Activated naive CD4-positive, alpha-beta T cell (primary cell): ENCODE measurements at places on chromosomes 6 and 20.

DNA sequence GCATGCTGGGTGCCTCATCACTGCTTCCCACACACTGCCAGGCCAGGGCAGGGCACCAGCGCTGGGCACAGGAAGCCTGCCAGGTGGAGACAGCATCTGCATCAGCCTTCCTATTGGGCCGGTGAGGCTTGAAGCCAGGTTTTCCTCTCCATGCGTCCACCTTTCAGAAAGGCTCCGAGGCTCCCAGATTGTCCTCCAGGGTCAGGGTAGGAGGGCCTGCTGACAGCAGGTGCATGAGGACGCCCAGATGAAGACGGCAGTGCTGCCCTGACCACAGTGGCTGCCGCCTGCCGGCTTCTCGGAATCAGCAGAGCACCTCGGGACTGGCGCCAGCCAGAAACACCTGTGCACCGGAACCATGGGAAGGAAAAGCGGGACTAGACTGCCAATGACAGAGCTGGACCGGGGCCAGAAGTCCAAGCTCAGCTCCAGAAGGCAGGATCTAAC, 170.5 kb upstream of the CST7 start:
- no peak for DNase-seq

DNA sequence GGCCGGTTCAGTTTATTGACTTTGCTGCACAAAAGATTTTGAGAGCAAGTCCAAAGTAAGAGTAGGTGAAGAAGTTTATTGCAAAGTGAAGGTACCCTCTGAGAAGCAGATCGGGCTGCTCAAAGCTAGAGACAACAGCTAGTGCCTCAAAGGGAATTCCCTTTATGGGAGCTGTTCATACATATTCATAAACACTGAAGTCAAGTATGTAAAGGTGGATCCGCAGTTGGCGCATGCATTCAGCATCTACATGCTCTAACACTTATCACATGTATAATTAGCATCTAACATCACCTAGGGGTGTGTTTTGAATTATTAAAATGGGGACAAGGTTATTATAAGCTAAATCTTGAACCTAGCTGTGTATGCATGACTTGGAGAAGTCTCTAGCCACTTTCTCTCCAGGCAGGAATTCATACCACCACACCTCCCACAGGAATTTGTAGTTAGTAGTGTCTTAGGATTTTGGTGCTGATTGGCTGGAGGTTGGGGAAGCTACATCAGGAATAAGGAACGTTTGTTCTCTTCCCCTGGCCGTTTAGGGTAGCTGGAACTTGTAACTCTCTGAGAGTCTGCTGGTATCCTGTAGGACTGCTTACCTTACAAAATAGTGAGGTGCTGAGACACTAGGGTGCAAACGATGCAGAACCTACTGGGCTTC, 1633.9 kb downstream of the GRIK2 start:
- DNase-seq, result no peak

DNA sequence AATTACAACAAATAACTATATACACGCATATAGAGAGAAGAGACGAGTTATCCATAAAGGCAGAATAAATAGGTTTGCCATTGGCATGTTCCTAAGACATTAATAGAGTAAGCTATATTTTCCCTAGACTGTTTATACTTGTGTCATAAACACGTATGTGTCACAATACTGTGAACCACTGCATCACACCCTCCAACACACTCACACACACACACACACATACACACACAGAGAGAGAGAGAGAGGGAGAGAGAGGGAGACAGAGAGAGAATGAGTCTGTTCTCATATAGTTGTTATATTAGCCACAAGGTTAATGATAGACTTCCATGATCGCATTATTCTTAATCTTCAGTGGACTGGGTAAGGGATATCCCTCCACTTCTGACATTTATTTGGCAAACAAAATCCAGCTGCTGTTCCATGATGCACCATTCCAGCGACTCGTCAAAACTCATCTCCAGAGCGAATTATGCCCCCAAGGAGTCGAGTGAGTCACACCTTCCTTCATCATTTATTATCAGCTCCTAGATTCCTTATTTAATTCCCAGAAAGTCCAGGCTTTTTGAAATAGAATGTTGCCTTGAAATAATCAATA, 82.8 kb upstream of the HIVEP1 start:
- DNase-seq, result no peak

- no peak for DNase-seq
These were observed 52.1 kb downstream of the CBLN4 start for GRCh38 chr20:55953201-55953600.

DNA sequence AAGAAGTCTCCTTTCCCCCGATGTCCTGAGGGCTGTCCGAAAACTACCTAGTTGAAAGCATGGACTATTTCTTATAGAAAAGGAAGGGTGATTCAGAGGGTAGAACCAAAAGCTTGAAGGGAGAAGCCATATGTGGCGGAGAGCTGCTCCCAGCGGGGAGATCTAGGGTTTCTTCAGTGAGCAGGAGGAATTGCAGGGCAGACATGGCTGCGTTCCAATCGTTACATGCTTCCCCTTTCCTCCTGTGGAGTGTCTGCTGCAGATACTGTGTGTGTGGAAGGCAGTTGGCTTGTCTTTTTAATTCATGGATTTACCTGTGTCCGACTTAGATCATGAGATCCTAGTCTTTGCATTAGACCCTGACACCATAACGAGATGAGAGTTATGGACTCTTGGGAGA, 799.5 kb downstream of the QKI start:
- DNase-seq, result no peak

- DNase-seq, result no peak
These were observed 849 bp upstream of the BMP7 start for GRCh38 chr20:57267158-57267821.

DNA sequence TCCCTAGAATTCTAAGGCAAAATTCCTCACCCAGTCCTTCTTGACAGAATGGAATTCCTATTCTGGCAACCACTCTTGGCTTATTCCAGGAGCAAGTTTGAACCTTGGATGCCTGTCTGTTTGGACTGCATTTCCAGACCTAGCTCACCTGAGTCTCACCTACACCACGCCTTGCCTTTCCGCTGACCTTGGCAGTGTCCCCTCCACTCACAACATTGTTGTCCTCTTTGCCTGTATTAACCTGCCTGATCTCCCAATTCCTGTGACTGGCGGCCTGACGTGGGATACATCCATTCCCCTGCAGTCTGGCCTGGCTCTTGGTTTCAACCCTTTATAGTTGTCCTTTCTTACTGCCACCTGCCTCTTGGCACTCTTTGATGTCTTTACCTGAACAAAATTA, 281.4 kb upstream of the SOX4 start:
- no peak for DNase-seq

DNA sequence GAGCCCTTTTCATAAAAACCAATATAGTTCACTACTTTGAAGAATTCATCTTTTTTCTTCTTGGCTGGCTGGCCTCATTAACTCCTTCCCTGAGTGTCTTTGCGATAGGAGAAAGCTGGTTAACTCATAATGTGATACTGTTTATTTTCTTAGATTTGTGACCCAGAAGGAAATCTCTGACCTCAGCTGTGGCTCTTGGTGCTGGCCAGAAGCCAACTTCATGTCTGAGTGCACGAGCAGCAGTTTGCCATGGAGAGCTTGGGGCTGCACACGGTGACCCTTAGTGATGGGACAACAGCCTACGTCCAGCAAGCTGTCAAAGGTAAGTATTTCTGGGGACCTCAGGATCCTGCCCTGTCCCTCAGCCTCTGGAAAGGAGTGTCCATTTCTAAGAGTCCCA, 16.7 kb upstream of the DEF6 start:
- no peak for DNase-seq

DNA sequence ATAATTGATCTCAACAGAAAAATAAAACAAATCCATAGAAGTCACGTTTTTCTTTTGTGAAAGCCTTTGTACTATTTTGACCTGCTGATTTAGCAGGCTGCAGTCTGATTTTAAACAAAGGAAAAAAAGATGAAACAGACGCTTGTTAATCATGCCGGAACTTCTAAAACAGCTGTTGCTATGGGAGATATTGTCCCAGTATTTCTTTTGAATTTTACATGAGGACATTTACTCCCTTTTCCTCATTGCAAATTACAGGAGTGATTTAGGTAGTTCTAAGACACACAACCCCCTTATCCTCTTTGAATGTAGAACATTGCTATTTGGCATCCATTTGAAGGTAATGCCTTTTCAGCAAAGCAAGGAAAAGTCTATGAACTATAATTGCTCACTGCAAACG, 416.1 kb downstream of the BCKDHB start:
- no peak for DNase-seq

- no peak for DNase-seq
These were observed 321.8 kb upstream of the PRDM1 start for GRCh38 chr6:105764315-105764714.

DNA sequence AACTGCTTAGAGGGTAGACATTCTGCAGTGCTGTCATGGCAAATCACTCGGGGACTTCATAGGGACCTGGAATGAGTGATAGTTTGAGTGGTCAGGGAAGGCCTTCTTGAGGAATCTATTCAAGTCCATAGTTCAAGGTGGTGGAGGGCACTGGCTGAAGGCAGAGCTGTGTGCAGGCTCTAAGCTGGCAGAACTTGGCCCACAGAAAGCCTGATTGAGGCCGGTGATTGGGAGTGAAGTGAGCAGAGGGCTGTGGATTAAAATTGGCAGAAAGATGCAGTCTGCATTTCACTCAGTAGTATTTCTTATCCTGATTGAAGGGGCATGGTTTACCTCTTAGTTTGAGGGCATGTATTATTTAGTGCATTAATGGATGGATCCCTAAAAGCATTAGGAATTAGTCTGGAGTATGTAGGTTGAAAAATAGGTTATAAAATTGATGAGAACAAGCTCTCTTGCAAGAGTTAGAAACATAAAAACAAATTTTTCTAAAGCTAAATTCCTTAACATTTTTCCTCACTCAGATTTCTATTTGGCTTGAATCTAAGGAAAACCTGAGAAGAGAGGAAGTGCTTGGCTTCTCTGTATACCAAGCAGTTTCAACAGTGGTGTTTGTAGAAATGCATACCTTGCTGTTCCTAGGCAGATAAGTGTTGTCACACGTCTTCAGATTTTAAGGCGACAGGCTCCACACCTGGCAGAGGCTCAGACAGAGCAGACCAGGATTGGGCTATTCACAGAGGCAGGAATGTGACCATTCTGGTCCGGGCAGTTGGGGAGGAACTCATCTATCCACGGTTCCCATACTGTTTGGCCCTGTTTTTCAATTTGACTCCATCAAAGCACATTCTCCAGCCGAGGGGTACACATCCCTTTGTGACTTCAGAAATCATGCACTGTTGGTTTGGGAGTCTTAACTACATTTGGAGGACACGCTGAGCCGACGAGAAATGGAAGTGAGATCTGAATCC, 45.2 kb downstream of the UTRN start:
- DNase-seq, result no peak

- no peak for DNase-seq
These were observed 1.3 kb upstream of the VNN1 start for GRCh38 chr6:132715204-132715603.

- DNase-seq, result no peak
These were observed 82.7 kb downstream of the TIAM2 start for GRCh38 chr6:155077784-155078183.

DNA sequence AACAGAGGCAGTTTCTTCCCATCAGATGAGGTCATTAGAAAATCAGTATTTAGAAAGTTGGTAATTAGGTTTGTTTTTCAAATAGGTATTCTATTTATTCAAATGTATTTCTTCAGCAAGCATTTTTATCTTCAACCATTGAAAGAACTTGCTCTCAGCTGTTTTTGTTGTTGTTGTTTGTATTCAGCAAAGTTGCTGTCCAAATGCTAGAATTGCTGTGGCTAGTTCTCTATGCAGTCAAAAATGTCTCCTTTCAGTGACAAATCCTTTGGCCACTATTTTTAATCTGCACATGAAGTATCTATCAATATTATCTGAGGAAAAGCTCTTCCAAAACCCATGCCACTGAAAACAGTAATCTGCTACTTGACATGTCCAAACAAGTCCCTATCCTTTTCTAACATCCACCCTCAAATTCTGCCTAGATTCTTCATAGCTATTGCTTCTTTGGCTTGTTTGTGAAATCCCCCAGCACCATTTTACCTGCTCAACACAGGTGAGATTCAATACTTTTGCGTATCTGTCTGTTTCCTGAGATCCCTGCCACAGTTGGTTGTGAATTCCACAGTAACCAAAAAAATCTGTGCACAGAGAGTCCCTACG, 1005.4 kb downstream of the GRIK2 start:
- no peak for DNase-seq

GRCh38 chr20:43508106-43508505, 609 bp downstream of the L3MBTL1 start:
- DNase-seq, result no peak

- no peak for DNase-seq
These were observed 194.7 kb downstream of the PKHD1 start for GRCh38 chr6:51892750-51893149.

DNA sequence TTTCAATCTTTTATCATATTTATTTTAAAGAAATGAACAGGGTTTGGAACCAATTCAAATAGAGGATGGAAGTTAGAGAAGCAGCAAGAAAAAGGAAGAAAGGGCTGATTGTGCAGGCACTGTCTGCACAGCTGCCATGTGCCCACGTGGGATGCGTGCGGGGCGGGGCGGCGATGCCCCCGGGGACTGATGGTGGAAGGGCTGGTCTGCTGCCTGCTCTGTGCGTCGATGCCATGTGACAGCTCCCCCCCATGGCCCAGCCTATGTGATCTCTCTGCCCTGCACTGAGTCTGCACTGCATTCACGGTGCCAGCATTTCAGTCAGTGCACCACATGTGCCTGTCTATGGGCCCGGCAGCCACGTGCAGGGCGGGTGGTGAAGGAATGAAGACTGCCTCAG, 96.4 kb downstream of the IRF4 start:
- no peak for DNase-seq

- no peak for DNase-seq
These were observed 246.1 kb downstream of the TMEM242 start for GRCh38 chr6:157077251-157077650.

- DNase-seq, result no peak
These were observed 705.3 kb downstream of the KIF16B start for GRCh38 chr20:15867899-15868298.

DNA sequence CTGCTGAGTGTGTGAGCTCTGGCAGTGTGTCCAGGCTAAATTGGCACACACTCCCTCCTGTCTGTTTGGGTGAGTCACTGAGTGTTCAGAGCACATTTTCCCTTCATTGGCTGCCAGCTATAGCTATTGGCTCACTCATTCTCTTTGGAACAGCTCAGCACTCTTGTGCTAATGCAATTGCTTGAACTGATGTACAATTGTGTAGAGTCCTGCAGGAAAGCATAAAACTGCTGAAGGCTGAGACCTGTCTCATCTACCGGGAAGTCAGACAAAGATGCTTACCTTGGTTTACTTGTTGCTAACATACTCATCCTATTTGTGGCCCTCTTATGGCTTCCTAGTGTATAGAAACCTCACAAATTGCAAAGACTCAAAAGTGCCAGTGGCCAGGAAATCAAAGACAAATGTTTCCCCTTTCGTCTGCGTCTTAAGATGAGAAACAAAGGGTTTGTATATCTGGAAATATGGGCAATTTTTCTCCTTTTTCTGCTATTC, 351.0 kb downstream of the BCKDHB start:
- DNase-seq, result no peak

- DNase-seq, result no peak
These were observed 92.6 kb upstream of the RIPOR2 start for GRCh38 chr6:25028328-25028727.

DNA sequence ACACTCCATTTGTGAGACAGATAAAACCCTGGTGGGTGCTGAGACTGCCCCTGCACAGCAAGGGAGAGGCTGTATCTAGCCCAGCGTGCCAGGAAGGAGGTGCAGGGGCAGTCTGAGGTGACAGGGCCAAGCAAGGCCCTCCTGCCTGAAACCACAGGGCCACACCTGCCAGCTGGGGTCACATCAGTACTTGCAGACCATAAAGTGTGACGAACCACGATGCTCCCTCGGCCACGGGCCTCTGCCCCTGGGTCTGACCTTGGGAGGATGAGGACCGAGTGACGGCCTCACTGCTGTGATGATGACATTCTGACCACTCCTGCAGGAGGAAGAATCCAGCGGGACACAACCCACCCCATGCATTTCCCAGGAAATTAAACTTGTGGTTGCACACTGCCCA, 75.1 kb downstream of the NINL start:
- no peak for DNase-seq
